ENCODE measurements at places on chromosomes 3 and 15. TPM values are rescaled to one million over a fixed set of nuclear protein-coding genes. Genes with fewer than 3 reads are reported as not detected.
A peak's percentile ranks its signal among the peaks of the same experiment; 100 is the strongest.

The OR5K2 gene
- total RNA-seq, result not detected

The KNG1 gene
- not detected for total RNA-seq

The BBS4 gene
- total RNA-seq, result 28.9 TPM

The GOLGA8S gene
- 1.5 TPM for total RNA-seq

The ZNF80 gene
- not detected for total RNA-seq

The ISLR gene
- 120 TPM for total RNA-seq

GRCh38 chr3:179450901-179451264 lies 387 bp downstream of the GNB4 start:
- peak; percentile 69 for DNase-seq

DNA sequence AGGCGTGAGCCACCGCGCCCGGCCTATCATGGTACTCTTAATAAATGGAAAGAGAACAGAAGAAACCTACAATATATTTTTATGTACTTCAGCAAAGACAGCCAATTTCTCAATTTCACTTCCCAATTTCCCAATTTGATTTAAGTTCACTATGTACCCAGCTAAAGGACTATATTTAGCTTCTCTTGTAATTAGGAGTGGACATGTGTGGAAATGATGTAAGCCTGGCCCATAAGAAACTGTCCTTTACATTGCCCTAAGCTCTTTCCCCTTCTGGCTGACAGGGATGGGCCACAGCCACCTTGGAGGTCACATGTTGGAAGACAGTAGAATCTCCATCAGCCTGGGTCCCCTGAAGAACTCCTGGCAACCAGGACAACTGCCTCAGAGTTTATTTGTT lies 6.2 kb downstream of the TMEM39A start:
- no peak for DNase-seq

Measured in sciatic nerve (tissue), 2 donors.